ENCODE measurements at places on chromosomes 6 and 20.

DNA sequence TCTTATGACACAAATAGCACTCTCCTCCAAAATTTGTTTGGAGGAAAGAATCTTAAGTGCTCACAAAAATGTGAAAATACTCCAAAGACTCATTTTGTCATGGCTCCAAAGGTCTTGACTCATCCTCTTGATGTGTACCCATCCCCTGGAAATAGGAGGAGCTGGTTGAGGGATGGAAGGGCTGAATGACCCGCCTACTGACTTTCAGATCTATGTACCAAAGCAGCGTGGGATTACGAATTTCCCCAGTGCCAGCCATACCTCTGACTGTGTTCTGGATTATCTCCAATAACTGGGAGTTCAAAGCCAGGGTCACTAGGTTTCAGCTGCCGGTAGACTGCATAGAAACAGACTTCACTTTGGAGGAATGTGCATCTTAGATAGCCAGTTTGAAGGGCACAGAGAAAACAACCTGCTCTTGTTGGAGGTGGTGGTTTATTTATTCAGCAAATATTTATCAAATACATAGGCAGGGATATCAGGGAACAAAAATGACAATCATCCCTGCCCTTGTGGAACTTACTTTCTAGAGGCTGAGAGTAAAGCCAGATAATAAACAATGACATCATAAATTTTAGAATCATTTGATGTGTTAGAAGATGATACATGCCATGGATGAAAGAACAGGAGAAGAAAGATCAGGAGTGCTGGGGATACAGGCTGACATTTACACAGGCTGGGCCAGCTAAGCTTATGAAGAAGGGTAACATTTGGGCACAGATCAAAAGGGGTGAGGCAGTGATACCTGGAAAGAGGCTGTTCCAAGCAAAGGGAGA lies 246.6 kb downstream of the TBXT start:
- peak; percentile 69 for DNase-seq

- DNase-seq: no peak
Measured at GRCh38 chr6:14440940-14441781, 323.6 kb downstream of the CD83 start.

- no peak for DNase-seq
Measured at GRCh38 chr6:53115741-53116140, 32.9 kb downstream of the GCM1 start.

DNA sequence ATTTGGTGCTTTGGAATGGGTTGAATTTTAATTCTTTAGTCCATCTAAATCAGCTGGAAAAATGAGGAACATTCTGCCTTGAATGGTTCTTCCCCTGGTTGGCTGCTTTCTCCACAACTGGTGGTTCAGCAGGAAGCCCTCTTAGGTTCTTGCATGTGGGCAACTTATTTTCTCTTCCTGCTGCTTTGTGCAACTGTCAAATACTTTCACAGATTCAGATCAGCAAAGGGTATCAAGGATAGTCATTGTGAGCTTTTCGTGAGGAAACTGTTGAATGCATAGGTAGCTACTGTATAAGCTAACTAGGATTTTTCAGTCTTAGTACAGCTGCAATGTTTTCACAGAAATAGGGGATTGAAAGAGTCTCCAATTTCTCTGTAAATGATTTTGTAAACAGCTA lies 72.9 kb upstream of the MRAP2 start:
- no peak for DNase-seq

GRCh38 chr20:19129976-19130612 lies 82.3 kb upstream of the SLC24A3 start:
- no peak for DNase-seq

DNA sequence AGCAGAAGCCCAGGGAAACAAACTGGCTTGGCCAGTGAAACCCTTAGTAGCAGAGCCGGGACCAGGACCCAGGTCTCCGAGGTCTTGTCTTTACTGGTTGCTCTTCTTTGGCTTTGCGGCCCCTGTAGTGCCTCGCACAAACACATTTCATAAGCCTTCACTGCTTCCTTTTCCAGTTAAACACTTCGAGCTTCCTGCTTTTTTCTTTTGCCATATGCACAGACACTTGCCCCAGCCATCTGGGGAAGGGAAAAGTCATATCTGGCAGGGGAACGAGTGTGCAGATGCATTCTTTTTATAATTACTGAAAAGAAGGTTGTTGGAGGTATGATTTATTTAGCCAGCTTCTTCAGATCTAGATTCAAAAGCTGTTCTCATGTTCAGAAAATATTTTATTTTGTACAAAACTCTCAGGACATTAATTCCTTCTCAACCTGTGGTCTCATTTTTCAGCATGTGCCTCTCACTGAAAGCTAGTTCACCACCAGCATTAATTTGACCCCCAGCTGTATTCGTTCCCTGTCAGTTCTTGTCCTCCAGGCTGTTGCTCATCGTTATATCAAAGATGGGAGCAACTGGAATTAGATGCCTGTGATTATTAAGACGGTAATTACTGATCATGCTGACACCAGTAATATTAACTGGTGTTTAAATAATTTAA lies 19.2 kb downstream of the KLHL32 start:
- DNase-seq: no peak

- peak; percentile 11 for DNase-seq
Measured at GRCh38 chr6:50602292-50602691, 111.0 kb upstream of the TFAP2D start.

GRCh38 chr6:168078175-168078942 lies 653 bp downstream of the FRMD1 start:
- no peak for DNase-seq

DNA sequence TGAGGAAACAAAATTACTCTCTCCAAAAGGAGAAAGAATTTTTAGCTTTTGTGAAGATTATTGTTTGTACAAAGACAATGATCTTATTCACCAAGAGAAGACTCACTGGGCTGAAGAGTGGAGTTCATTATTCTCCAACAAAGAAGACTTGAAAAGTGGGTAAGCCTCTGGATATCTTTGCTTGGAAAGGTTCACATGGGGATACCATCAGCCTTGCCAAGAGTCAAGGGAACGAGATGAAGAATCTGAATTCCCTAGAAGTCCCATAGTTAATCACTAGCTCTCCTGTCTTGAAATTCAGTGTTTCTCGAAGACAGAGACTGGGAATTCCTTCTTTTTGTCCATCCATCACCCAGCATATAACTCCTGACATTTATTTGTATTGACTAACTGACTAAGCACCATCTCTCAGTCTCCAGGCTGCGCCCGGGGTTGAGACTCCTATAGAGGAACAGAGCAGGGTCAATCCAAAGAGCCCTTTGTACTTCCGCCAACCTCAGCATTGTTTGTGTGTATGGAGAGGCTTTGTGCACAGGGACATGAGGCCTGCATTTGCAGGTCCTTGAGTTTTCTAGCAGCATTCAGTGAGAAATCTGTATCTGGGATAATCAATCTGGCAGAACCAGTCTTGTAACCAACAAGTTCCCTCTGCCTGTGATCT lies 461.9 kb downstream of the KIF16B start:
- no peak for DNase-seq

DNA sequence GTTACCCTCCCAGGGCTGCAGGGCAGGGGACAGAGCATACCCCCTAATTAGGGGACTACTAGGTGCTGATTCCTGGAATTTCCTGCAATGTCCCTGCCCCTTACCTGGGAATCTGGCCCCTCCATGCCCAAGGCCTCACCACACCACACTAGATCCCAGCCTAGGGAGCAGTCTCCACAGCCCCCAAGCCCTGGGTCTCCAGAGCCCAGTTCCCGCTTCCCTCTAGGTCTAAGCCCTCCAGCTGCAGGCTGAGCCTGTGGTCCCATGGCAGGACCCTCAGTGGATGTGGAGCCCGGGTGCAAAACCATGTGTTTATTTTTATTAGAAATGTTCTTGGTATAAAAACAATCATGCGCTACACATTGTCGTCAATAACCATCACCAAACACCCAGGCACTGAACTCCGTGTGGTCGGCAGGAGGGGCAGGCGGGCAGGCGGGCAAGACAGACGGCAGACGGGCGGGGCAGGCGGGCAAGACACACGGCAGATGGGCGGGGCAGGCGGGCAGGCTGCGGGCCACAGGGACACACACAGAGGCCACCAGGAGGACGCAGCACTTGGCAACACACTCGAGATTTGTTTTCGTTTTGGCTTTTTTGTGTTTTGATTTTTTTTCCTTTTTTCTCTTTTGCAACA lies 124.2 kb downstream of the GRM4 start:
- no peak for DNase-seq

- DNase-seq: peak; percentile 39
Measured at GRCh38 chr6:74705451-74705850, 500.4 kb downstream of the COL12A1 start.

GRCh38 chr6:139882977-139883728 lies 508.7 kb upstream of the CITED2 start:
- peak; percentile 45 for DNase-seq

- no peak for DNase-seq
Measured at GRCh38 chr6:167689751-167690150, 137.0 kb upstream of the AFDN start.

Measured in amniotic epithelial cell (primary cell).